ENCODE measurements at places on chromosomes 2 and 18.

DNA sequence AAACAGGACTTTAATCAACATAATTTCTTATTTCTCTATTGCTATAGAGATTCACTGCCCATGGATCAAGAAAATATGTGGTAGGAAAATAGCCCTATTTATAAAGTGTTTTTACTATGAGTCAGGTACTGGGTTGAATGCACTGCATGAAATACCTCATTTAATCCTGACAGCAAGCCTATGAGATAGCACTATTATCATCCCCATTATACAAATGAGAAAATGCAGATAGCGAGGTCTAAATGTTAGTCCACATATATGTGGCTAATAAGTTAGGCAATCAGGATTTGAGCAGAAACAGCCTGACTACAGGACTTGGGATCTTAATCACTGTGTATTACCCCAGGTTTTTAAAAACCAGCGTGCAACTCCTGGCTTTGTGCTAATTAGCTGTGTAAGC, 8.5 kb upstream of the LYPD1 start:
- no peak for DNase-seq

DNA sequence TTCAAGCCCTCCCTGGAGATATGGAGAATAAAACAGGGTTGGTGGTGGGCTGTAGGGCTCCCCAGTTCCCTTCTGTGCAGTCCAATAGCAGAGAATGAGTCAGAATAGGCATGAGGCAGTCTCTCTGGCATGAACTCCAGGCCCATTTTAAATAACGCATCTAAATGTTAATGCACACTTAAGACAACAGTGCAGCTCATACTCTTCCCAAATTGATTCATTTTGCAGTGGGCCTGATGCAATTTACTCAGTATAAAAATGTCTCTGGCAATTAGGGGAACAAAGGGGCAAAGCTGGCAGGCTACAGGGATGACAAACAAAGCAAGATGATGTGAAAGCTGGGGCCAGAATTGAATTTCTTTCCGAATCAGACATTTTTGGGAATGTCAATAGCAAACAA, 402.8 kb downstream of the CLIP4 start:
- DNase-seq, result no peak

- no peak for DNase-seq
These were observed 8.8 kb downstream of the PPP1R7 start for GRCh38 chr2:241159116-241159515.

GRCh38 chr18:79368681-79369080, 27.0 kb upstream of the NFATC1 start:
- no peak for DNase-seq

GRCh38 chr18:55577812-55578539, 10.0 kb downstream of the TCF4 start:
- no peak for DNase-seq

Data from NCI-H187 treated with DMSO at 0.1 percent for 48 hours (cell line).